ENCODE measurements at places on chromosomes 5 and 9.

- DNase-seq = no peak
These were observed 146.0 kb downstream of the CACNA1B start for GRCh38 chr9:138023394-138024124.

DNA sequence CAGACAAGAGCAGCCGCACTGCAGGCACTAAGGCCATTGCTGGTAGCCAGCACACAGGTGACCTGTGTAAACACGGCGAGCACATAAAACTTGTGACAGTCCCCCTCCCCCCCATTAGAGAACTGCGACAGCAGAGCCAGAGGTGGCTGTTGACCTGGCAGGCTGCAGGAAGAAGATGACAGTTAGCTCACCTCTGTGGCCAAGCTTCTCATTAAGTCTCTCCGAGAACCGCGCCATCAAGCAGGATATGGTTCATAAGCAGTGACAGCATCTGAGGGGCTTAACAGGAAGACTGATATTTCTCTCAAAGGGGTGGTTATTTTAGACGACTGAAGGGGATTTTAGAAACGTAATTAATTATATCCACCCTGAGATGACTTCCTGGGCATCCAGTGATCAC is 5.2 kb downstream of the SURF4 start:
- DNase-seq = no peak

DNA sequence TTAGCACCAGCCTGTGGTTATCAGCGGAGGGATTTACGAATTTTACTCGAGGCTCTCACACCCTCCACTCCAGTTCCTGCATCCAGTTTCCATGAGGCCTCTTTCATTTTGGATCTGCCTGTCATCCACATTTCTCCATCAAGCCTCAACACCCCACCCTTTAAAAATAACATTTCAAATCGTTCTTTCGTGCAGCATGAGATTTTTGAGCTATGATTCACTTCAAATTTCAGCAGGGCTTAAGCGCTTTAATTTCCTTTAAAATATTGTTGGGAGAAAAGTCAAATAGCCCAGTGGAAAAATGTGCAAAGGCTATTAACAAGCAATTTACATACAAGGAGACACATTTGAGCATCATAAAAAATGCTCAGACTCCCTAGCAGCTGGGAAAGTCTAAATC is 103.2 kb downstream of the MSX2 start:
- no peak for DNase-seq

DNA sequence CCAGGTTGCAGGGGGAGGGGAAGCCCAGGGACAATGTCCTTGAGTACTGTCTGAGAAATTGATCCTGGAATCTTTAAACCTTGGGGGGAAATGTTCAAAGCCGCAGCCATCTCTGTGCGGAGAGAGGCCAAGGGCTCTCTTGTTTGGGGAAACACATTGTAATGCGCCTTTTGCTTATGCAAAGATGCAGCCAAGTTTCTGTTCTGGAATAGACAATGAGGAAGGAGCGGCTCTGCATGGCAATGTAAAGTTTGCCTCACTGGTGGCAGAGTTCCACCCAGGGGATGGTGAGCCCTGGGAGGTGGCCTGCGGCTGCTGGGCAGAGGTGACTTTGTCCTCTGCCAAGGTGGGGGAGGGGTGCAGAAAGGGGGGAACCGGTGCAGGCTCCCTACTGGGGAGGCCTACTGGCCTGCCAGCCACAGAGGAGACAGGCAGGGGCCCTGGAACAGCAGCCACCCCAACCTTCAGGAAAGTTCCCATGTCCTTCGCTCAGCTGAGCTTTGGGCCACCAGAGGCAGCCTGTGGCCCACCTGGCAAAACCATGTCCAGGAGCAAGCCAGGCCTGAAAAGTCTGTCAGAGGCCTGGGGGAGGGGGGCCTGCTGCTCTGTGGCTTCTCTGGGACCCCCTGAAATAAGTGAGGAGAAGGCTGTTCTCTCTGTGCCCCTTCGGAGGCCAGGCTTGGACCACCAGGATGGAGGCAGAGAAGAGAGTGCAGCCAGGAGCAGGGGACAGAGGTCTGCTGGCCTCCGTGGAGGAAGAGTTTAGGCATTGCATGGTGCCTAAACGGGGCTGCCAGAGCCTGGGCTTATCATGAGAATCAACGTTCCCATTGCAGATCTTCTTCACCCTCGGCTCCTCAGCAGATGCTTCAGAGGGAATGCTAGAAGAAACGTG is 127.8 kb downstream of the ZNF354C start:
- no peak for DNase-seq

DNA sequence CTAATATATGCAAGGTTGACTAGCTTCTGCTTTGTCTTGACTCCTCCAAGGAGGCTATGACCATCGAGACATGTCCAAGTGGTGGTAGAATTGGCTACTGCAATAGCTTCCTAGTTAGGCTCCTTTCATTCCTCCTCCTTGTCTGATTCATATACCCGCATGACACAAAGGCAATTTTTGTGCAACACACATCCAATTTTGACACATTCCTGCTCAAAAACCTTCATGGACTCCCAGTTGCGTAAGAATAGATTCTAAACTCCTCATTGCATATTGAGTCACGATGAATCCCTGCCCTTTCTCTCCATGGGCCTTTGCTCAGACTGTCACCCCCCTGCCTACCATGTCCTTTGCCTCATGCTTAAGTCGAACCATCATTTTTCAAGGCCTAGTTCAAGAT is 344.5 kb downstream of the ACTL7B start:
- DNase-seq = no peak

GRCh38 chr9:34796924-34797323 is 87.0 kb upstream of the CCL21 start:
- no peak for DNase-seq

DNA sequence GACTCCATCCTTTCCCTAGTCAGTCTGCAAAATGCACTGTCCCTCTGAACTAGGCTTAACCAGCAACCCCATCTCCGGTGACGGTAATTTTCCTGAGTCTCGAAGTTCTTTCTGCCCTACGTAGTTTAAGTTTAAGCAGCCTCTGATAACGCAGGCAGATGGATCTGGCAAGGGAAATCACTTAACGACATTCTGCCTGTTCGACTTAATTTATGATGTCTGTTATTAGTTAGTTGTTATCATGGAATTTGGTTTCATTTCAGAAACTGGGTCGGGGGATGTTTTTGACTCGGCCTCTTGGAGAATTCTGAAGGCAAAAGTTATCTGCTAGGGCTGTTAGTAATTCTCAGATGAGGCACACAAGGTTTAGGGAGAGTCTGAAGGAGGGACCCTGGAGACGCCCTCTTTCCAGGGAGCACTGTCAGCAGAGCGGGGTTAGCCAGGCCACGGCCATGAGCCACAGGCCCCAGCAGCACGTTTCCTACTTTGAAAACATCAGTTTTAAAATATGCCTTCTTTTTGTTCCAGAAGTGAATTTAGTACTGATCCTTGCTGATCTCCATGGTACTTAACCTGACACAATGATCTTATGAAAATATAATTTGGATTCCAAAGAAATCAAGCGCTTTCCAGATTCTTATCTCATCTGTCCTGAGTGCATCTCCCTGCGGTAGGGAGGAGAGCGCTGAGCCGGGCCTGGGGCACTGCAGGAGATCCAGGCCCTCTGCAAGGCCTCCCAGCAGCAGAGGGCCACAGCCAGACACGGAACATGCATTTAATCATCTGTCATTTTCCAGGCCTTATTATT is 171.0 kb upstream of the OTULINL start:
- no peak for DNase-seq

DNA sequence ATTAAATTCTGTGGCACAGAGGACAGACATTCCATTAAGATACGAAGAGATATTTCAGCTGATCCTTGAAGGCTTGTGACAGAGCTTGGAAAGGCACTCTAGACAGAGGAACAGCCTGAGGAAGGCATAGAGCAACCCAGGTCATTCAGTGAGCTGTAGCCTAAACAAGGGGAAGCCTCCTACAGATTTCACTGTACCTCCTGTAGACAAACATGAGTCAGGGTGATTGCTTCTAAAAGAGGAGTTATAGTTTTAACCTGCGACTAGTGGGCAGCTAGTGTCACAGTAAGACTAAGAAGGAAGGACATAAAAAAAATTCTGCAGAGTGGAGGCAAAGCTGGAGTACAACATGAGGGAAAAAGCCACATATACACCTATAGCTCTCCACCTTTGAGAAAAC is 43.5 kb upstream of the ANKDD1B start:
- no peak for DNase-seq

DNA sequence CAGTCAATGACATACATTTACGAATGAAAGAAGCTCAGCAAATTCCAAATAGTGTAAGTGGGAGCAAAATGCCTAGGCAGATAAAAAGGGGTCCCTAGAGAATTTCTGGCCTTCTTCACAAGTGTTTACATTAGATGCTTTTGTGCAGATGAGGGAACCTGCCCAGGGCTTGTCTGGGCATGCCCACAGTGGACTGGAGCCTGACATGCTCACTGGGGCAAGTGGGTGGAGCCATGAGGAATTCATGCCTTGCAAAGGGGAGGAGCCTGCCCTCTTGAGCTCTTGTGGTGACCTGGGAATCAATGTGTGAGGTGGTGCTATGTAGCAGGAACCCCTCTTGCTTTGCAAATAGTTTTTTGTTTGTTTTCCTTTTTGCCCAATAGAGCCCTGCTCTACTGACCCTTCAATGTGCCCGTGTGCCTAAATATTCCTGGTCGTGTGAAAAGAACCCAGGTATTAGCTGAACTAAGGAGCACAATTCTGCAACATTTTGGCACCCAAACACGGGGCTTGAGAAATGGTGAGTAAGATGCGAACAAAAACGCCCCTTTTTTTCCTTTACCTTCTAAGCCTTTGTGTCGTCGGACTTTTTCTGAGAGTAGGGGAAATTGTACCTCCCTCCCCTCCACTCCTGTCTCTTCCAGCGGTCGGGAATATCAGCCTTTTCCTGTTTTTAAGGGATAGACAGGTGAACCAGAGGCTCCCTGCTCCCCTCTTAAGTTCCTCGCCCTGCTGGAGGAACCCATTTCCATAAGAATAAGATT is 433.8 kb upstream of the CDH9 start:
- DNase-seq = no peak

DNA sequence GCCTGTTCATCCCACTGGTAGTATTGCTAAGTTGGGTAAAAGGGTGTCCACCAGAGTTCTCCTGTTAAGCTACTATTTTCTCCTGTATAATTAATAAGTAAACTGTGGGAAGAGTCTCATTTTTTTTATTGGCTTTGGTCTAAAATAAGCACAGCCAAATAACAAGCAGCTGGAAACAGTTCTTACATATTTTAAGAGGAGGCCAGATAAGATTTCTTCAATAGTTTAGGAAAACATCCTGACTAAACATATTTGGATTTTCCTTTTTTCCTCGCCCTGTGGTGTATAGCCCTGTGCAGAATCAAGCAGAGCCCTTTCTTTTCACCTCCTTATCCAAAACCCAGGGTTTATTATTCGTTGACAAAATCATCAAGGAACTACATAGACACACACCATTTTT is 122.2 kb upstream of the ZNF608 start:
- DNase-seq = no peak

- DNase-seq = no peak
These were observed 485 bp downstream of the FAM53C start for GRCh38 chr5:138338411-138339090.

DNA sequence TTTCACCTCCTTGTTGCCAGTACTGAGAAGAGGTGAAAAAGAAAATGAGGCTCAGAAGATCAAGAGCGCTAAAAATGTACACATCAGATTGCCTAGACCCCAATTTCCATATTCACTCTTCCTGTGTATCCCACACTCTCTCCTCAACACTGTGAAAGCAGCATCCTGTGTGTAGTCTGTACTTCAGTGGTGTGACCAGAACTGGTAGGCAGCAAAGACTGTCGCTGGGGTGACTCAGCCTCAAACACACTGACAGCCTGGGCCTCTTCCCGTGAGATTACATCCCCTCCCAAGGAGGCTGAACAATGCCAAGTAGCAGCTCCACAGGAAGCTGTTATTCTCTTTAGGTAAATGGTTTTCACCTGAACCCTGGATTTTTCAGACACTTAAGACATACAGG is 135.5 kb downstream of the CCDC192 start:
- DNase-seq = no peak

DNA sequence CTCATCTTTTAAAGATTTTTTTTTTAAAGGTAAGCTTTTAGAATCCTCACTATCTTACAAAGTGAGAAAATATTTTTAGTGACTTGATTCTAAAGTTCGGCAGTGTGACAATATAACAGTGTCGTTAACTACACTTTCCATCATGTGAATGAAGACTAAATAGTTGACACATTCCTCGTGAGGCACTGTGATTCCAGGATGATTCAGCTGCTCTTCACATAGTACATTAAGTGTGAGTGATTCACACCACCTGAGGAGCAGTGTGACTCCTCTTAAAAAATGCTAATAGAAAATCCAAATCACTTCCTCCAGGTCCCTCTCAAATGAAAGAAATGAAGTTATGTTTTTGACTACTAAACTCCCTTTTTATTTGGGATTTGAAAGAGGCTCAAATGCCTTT is 589.5 kb downstream of the GABRG2 start:
- DNase-seq = no peak

- DNase-seq = no peak
These were observed 12.6 kb upstream of the TNIP1 start for GRCh38 chr5:151093476-151093889.

DNA sequence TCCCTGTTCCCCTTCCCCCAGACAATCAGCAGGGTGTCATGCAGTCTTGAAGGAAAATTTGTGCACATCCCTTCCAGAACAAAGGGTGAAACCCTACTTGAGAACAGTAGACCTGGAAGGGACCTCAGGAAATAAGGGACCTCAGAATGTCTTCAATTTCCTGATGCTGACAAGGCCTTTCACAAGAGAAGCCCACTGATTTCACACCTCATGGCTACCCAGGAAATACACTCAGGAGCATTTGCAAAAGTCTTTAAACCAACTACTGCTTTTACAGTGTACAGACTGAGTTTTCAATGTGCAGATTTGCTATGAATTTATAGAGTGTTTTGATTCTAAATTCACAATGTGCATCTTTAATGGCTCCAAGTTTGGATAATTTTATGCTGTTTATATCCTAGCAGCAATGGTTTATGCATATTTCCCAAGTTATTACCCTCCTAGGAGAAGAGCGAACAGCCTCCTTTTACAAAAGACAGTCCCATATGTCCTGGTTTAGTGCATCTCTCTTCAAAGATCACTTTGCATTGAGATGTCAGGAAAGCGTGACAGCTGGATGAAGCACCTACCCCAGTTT is 74.8 kb downstream of the GALNT10 start:
- no peak for DNase-seq

GRCh38 chr5:66174338-66174737 is 30.2 kb downstream of the SREK1 start:
- DNase-seq = no peak

DNA sequence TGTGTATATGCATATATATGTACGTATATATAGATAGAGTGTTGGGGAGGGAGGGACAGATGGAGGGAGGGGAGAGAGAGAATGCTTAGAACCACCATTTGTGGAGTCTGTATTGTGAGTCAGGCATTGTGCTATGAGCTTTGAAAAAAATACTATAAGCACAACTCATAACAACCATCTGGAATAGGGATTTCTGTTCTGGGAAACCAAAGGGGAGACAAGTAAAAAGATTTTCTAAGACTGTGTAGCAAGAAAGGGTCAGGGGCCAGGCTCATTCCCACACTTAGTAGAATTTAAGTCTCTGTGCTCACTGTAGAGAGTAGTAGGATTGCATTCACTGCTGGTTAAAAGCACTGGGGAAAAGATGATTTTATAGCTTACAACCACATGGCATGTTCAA is 202.3 kb upstream of the SGCD start:
- DNase-seq = no peak
